Activated CD8-positive, alpha-beta memory T cell treated with anti-CD3 and anti-CD28 coated beads, Interleukin-2, amount 10 ng/mL, durations not matched to agents 7 days and 5 days (primary cell): ENCODE measurements at places on chromosomes 16 and 17.

DNA sequence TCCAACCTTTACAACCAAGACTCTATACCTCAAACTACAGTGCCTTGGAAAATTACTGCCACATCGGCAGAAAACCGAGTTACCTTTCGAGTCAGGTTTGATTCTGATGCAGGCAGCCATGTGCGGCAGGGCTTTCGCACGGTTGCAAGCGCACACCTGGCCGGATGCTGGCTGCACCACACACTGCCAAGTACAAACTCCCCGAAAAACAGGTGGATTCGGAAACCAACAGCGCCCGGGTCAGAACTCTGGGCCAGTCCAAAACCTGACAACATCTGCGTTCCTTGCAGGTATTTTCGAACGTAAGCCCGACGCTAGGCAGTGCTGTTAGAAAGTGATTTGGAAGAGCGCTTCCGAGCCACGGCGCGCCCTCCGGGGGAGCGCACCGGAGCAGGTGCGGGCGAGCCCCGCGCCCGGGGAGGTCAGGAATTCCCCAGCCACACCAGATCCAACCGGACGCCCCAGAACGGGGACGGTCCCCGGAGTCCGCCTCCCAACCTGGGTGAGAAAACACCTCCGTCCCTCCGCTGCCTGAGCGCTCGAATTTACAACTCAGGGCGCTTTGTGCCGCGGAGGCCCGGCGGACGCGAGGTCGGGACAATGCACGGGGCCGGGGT is 1.2 kb downstream of the USP7 start:
- DNase-seq = peak; percentile 68
- H3K36me3 ChIP-seq = peaks cover 11% of the 10 kb centered on the region
- peak overlapping the region; percentile 85 for H3K4me3 ChIP-seq
- H3K27ac ChIP-seq = peak overlapping the region; percentile 76

DNA sequence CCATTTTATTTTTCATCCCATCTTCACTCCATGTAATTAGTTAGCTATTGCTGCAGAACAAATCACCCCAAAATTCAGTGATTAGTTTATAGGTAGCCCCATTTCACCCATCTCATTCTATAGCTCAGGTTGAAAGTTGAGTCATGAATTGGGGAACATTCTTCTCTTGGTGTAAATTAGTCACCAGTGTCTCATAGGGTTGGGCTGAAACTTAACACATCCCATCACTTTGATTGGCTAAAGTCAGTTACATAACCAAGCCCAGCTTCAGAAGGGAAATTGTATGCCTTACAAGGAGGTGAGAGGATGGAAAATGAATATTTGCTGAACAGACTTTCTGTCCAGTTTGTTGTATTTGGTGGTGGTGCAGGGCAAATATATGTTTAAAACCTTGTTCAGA is 477.5 kb downstream of the WWOX start:
- H3K36me3 ChIP-seq = peaks cover 4% of the 10 kb centered on the region
- H3K27me3 ChIP-seq = no peaks in the 10 kb centered on the region
- no peak for DNase-seq
- H3K27ac ChIP-seq = no peak overlapping the region
- peaks cover 4% of the 10 kb centered on the region for H3K4me1 ChIP-seq

GRCh38 chr16:2518823-2519710 is 1.1 kb upstream of the AMDHD2 start:
- H3K27me3 ChIP-seq = no peaks in the 10 kb centered on the region
- peaks cover 52% of the 10 kb centered on the region for H3K4me1 ChIP-seq
- peak overlapping the region; percentile 82 for H3K4me3 ChIP-seq

- H3K4me1 ChIP-seq = peaks cover 5% of the 10 kb centered on the region
- no peak for DNase-seq
- H3K27ac ChIP-seq = no peak overlapping the region
- no peaks in the 10 kb centered on the region for H3K36me3 ChIP-seq
These were observed 20.1 kb upstream of the IRF8 start for GRCh38 chr16:85878875-85879274.

DNA sequence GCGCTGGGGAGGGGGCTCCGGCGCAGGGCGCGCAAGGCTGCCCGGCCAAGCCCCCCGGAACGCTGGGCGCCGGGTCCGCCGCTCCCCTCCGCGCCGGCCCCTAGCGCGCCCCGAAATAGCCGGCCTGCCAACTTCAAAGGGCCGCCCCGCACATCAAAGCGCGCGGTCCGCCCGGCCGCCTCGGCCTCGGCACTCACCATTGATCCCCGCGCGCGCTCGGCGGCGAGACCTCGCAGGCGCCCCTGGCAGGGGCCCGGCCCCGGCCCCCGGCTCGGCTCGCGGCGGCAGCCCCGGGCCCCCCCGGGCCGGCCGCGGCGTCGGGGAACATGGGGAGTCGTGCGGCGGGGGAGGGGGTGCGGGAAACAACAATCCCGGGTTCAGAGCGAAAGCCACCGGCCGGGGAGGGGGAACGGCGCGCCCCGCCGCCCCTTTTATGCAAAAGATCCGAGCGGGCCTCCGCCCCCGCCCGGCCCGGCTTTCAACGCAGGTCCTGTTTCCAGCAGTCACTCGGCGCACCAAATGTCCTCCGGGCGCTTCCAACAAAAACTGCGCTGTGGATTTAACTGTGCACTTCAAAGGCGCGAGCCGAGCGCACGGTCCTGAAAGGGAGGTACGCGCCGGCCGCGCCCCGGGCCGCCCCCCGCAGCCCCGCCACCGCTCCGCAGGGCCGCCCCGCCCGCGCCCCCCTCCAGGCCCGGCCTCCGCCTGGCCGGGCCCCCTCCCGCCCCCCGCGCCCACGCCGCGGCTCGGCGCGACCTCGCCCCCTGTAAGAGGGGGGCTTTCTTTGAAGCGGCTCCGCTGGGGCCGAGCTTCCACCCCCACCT is 608 bp downstream of the AXIN2 start:
- peak; percentile 64 for DNase-seq
- H3K36me3 ChIP-seq = no peaks in the 10 kb centered on the region
- peak overlapping the region; percentile 66 for H3K4me3 ChIP-seq
- H3K27me3 ChIP-seq = peaks cover 15% of the 10 kb centered on the region
- no peak overlapping the region for H3K27ac ChIP-seq
